WERI-Rb-1 (cell line): ENCODE measurements at places on chromosomes 16 and 17.

DNA sequence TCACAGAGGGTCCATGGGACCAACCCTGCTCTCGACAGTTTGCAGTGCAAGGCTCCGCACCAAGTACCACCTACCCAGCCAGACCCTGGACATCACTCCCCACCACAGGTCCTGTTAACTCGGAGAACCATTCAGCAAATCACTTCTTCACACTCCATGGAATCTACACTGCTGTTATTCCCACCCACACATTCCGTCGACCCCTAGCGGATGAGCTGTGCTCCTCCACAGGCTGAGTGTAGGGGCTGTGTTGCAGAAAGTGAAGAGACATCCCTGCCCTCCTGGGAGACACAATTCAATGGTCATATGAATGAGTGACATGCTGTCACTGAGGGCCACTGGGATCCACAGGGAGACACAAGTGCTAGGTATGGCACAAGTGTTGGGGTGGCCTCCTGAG, 27.5 kb downstream of the MPG start:
- no peak for DNase-seq

DNA sequence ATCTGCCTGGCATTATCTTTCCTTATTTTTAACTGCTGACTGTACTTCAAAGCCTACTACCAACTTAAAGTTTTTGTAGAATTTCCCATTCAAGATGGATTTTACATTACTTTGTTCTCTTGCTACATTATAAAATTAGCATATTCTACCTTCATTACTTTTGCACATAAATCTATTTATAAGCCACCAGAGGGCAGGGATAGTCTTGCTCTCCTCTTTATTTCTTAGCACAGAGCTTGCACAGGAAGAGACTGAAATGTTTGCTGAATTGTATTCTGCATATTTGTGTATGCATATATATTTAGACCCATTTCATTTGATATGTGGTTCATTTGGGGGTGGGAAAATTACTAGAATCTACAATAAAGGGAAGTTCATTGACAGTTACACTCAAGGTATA, 108.0 kb downstream of the SKAP1 start:
- DNase-seq: no peak

DNA sequence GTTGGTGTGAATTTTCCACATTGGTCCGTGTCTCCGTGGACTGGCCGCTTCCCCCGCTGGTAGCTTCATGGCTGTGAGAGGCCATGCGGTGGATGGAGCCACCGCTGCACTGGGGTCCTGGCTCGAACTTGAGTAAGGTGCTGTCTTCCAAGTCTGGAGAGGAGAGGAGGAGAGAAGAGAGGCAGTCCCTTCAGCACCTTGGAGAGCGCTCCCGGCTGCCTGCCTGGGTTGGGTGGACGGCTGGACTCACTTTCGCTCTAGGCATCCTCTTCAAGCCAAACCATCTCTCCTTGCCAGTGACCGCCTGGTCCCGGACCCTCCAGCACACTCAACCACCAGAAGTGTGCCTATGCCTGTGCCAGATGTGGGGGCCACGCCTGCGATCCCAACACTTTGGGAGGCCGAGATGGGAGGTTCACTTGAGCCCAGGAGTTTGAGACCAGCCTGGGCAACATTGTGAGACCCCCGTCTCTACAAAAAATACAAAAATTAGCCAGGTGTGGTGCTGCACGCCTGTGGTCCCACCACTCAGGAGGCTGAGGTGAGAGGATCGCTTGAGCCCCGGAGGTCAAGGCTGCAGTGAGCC, 6.2 kb downstream of the JPH3 start:
- no peak for DNase-seq

GRCh38 chr16:14606102-14606501, 24.0 kb downstream of the PARN start:
- DNase-seq: no peak

GRCh38 chr16:64017796-64018195, 1104.1 kb downstream of the CDH11 start:
- no peak for DNase-seq

DNA sequence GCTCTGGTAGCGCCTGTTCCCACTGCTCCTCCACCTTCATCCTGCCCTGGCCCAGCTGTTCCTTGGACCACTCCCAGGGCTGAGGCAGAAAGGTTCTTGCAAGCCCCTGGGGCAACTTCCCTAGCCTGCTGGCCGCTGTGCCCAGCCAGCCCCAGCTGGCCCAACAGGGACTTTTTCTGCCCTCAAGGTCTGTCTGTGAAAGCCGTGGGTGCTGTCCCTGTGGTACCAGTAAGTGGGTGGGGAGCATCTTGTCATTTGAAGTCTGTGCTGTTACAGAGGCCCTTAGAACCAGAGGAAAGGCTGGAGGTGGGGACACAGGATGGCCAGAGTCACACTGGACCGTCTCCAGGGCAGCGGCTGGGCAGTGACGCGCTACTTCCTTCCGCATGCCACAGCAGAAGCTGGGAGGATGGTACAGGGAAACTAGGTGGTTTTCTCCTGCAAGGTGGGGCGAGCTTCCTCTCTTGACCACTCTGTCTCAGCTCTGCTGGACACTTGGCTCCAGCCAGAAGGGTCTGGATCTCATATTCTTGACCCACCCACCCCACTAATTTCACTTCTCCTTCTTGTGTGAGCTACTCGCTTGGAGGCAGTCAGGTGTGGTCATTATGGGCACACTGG, 87.8 kb downstream of the PLCG2 start:
- no peak for DNase-seq

GRCh38 chr17:13302983-13303382, 285.2 kb upstream of the ELAC2 start:
- no peak for DNase-seq

DNA sequence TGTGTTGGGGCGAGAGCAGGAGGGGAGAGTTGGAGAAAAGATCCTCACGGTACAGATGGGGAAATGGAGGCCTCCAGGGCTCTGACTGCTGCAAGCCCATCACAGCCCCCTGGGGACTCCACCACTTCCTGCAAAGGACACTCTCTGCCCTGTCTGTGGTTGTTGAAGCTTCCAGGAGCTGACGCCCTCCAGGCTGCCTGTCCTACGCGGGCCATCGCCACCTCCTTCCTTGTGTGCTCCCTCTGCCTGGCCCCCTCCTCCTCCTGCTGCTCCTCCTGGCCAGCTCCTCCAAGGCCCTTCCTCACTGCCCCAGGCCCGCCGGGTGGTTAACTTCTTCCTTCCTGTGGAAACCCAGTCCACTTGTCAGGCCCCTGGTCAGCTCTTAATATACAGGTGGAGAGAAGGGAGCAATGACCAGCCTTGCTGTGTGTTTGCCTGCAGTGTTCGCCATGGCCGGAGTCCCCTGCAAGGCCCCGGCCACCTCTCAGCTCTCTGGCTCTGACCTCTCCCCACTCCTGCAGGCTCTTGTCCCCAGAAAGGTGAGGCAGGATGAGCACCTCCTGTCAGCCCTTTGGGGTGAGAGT, 18.4 kb upstream of the STAC2 start:
- no peak for DNase-seq

DNA sequence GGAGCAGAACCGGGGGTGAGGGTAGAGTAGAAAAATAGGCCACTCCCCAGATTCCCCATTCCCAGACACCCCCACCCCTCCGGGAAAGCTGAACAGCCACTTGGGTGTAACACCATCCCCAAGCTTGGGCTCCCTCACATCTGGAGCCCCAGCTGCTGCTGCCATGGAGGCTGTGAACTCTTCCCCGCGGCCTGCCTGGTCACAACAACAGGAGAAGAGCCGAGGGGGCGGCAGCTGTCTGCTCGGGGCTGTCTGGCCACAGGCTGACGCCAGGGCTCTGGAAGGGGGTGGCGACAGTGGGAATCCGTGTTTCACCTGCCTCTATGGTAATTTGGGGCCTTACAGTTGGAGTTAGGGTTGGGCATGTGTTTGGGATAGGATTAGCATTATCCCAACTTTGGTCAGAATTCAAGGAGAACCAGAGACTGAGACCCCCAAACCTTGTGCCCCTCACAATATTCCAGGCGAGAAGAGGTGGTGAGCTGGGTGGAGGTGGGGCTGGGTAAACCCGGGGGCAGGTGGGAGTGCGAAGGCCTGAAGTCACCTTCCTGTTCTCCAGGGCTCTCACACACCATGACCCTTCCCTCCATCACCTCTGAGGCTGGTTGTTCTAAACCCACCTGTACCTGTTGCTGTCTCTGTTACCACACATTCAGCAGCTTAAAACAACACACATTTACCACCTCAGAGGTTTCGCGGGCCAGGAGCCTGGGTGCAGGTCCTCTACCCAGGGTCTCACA, 29.7 kb upstream of the NXPH3 start:
- no peak for DNase-seq

DNA sequence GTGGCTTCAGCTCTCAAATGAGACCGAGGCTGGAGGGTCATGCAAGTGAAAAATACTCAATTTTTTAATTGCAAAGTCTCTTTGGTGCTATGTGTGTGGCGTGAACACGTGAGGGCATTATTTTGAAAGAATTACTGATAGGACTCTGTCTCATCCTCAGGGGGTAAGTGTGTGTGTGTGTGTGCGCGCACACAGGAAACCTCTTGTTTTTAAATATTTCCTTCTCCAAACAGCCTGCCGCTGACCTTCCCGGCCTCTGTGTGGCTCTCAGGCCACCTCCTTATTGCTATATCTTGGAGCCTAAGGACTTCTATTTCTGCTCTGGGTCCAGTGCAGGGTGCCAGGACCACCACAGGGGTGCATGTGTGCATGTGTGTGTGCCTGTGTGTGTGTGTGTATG, 99.7 kb downstream of the CMIP start:
- DNase-seq: no peak

DNA sequence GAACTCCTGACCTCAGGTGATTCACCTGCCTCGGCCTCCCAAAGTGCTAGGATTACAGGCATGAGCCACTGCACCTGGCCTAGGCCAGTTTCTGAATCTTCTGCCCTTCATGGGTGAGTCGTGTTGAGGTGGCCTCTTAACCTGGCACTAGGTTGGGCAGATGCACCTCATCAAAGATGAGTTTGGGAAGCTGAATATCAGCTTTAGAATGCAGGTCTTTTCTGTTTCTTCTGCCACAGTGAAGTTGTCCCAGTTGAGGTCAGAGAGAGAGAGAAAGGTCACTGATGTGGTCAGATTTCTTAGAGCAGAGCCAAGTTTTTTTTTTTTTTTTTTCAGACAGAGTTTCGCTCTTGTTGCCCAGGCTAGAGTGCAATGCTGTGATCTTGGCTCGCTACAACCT, 111.3 kb upstream of the WSCD1 start:
- DNase-seq: no peak

DNA sequence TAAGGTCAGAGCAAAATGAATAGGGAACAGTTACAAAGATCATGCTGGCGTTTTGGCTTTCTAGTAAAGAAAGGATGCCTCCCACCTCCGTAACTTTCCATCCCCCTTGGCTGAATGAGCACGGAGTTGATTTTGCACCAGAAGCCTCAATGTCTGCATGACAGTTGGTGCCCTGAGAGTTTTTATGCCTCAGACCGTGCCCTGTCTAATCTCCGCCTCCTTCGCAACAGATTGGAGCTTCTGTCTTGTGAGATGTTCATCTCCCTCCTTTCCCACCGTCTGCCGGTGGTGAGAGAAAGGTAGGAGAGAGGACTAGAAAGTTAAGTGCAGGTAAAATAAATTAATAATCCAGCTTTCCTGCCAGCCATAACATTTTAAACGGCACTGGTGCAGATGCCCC, 1.9 kb downstream of the HS3ST4 start:
- DNase-seq: peak; percentile 69

GRCh38 chr17:78304549-78305037, 55.3 kb downstream of the SOCS3 start:
- no peak for DNase-seq

GRCh38 chr17:82199496-82199895, 13.1 kb downstream of the CCDC57 start:
- no peak for DNase-seq

- no peak for DNase-seq
These were observed 3.7 kb upstream of the CDC42EP4 start for GRCh38 chr17:73315471-73315870.

GRCh38 chr16:1823821-1824220, 2.8 kb downstream of the HAGH start:
- DNase-seq: peak; percentile 72

GRCh38 chr17:80725517-80725916, 180.9 kb downstream of the RPTOR start:
- DNase-seq: no peak

GRCh38 chr17:58666858-58667267, 25.0 kb downstream of the TEX14 start:
- DNase-seq: no peak

GRCh38 chr17:57289613-57290012, 33.3 kb downstream of the MSI2 start:
- DNase-seq: no peak

GRCh38 chr16:48540222-48540900, 69.6 kb downstream of the N4BP1 start:
- DNase-seq: no peak

GRCh38 chr16:75273054-75273925, 21.9 kb upstream of the BCAR1 start:
- no peak for DNase-seq

DNA sequence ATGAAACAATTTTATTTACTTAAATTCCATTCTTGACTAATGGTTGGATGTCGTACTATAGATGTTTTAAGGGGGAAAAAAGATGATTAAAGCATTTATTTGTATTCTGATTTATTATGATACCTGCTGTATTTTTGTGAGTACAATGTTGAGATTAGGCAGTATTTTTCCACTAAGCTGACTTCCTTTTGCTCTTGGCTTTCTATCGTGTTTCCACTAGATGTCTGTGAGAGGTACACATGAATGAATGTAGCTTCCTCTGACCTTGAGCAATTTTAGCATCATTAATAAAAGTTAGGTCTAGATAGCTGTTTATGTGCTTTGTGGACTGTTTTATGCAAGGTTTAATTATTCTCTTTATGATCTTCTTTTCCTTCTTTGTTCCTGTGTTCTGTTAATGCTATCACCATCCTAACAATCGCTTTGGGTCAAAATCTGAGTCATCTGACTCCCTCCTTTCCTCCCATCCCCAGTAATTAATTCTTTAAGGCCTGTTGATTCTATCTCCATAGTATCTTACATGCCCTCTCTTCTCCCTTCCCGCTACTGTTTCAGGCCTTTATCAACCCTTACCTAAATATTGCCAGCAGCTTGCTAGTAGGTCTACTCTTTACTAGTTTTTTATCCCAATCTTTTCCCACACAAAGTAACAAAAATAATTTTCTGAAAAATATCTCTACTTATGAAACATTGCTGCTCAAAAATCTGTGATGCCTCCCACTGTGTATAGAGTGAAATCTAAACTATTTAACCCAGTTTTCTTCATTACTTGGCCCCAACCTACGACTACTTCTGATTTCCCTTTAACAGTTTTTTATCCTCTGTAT, 76.0 kb downstream of the VMP1 start:
- no peak for DNase-seq

GRCh38 chr17:76038050-76038449, 10.9 kb upstream of the EVPL start:
- DNase-seq: no peak

GRCh38 chr17:57110152-57110542, 25.1 kb downstream of the AKAP1 start:
- no peak for DNase-seq
